ENCODE measurements at places on chromosomes 12 and 14.
A peak's percentile ranks its signal among the peaks of the same experiment; 100 is the strongest.

DNA sequence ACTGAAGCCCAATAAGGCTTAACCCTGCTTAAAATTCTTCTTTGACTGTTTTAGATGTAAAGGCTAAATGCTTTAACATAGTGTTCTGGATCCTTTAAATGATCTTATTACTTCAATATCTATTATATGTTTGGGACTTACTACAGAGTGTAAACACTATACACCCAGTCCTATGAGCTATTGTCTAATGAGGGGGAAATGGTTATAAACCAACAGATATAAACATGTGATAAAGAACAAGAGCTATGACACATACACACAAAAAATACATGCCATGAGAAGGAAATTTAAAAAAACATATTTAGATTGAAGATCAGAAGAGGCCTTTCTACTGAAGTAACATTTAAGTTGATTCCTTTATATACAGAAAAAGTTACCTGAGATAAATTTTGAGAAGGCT is 505.1 kb downstream of the FOXG1 start:
- DNase-seq = no peak

- DNase-seq = no peak
These were observed 7.8 kb upstream of the NEK9 start for GRCh38 chr14:75134644-75135043.

GRCh38 chr14:90576581-90576980 is 179.8 kb downstream of the CALM1 start:
- DNase-seq = no peak

- no peak for DNase-seq
These were observed 35.8 kb upstream of the SPPL3 start for GRCh38 chr12:120940006-120940405.

DNA sequence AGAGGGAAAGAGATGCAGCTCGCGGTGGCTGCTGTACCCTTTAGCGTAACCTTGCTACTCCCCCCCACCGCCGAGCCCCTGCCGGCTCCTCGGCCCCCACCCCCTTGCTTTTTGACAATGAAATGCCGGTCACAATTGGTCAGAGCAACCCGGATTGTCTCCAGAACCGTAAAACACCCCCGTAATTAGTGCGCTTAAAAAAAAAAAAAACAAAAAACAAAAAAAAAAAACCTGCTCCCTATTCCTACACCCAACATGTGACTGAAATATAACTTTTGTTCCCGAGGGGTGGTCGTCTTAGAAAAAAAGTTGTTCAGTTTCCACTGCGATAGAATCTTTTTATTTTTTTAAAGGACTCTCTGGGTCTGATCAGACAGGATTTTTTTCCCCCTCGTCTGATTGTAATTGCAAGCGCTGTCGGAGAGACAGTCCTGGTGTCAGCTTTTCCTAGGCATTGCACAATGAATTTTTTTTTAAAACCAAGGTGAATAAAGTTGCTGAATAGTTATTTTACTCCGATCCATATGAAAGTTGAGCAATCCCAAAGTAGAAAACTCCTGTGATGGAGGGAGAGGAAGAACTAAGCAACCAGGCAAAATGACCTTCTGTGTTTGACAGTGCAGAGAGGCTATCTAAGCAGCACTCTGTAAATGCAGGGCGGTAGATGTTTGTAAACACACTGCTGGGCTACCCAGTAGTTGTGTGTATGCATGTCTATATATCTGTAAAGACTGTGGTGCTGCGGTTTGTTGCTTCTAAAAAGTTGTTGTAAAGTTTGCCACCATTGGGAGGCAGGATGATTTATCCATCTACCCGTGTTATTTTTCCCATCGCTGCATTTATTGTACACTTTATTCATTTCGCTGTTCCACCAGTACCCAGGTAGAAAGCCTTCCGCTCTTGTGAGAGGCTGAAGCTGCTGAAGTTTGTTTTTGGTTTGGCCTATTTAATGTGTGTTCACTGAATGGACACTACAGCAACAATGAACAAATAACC is 1.1 kb downstream of the ETV6 start:
- DNase-seq = peak; percentile 54

DNA sequence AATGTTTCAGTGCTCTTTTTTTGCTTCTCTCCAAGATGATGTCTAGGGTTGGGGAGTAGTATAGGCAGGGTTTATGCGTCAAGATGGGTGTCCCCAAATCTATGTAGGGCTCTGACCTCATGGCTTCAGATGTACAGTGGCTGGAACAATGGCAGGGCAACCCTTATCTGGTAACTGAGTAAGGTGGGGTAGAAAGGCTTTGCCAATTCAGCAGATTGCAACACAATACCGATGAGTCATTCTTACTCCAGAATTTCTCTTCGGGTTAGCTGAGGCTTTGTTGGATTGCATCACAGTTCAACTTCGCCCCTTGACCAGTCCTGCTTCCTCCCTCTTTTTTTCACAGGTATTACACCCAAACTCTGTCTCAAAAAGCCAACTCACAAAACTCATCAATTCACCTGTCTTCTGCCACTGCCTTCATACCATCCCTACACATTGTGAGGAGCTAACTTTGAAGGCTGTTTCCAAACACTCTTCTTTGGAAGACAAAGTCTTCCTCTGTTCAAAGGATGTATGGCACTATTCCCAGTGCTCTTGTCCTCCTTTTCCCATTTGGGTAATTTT is 190.2 kb upstream of the CNOT2 start:
- no peak for DNase-seq

DNA sequence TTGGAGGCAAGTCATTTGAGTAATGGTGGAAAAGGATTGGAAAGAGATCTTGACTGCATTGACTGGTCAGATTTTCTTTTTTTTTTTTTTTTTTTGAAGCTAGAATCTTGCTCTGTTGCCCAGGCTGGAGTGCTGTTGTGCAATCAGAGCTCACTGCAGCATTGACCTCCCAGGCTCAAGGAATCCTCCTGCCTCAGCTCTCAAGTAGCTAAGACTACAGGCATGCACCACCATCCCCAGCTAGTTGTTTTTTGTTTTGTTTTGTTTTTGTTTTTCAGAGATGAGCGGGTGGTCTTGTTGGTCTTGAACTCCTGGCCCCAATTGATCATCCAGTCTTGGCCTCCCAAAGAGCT is 30.9 kb upstream of the FAM222A start:
- DNase-seq = no peak

DNA sequence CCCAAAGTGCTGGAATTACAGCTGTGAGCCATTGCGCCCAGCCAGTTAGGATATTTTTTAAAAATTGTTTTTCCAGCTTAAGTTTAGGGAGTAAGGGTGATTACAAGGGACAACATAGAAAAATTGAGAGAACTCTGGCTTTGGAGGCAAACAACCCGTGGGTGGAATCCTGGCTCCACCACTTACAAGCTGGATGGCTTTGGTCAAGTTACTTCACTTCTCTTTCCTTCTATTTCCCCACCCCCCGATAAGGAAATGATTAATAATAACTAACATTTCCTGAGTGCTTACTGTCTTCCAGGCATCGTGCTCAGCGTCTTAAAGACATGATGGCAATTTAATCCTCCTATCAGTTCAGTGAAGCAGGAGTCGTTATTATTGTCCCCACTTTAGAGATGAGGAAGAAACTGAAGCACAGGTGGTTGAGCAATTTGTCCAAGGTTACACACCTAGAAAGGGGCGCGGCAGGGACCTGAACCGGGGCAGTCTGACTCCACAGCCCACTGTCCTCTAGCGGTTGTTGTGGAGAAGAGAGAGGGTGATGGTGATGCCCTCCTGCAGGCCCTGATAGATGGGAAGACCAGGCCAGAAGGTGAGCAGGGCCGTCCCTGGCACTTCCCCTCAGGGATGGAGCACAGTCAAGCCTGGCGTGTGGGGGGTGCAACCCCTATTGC is 16.7 kb upstream of the FAIM2 start:
- DNase-seq = no peak

DNA sequence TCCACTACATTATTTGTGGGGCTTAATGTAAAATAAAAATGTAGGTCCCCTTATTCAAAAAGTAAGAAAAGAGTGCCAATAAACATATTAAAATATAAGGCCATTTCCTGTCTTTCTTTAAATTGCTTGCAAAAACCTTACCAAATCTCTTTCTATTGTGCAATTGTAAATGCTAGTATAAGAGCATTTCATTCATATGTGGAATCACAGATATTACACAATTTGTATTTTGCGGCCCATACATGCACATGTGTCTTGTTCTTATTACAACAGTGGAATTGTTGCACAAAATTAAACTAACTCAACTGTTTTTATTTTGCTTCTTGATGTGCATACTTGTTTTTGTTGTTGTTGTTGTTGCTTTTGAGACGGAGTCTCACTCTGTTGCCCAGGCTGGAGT is 20.1 kb upstream of the CRADD start:
- no peak for DNase-seq

GRCh38 chr12:84070292-84070691 is 842.3 kb downstream of the SLC6A15 start:
- no peak for DNase-seq

GRCh38 chr14:72916174-72916573 is 10.1 kb upstream of the DCAF4 start:
- no peak for DNase-seq

DNA sequence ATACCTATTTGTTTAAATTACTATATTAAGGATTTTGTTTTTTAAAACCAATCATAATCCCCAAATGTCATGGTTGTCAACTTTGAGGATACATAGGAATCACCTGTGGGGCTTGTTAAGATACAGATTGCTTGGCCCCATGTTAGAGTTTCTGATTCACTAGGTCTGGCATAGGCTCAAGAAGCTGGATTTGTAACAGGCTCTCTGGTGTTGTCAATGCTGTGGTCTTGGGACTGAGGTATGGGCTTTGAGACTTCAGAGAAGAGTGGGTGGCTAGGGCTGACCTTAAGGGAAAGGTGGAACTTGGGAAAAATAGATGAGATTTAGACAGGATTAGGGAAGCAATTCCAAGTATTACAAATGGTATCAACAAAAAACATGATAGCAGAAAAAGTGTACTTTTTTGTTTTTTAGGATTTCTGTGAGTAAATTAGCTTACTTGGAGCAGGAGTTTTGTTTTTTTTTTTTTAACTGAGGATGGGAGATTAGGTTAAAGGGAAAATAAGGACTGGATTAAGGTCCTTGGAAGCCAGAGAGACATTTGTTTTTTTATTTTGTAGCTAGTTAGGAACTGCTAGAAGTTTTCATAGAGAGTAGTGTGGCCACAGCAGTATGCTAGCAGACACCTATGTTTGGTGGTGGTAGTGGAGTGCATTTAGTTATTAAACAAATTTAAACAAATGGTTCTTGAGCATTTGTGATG is 88.6 kb downstream of the RAD51B start:
- DNase-seq = no peak

- no peak for DNase-seq
These were observed 193.9 kb upstream of the DDHD1 start for GRCh38 chr14:53346988-53347387.

- DNase-seq = no peak
These were observed 302.5 kb downstream of the ITPR2 start for GRCh38 chr12:26530461-26530860.

- no peak for DNase-seq
These were observed 74.6 kb upstream of the MYF6 start for GRCh38 chr12:80632835-80633234.

DNA sequence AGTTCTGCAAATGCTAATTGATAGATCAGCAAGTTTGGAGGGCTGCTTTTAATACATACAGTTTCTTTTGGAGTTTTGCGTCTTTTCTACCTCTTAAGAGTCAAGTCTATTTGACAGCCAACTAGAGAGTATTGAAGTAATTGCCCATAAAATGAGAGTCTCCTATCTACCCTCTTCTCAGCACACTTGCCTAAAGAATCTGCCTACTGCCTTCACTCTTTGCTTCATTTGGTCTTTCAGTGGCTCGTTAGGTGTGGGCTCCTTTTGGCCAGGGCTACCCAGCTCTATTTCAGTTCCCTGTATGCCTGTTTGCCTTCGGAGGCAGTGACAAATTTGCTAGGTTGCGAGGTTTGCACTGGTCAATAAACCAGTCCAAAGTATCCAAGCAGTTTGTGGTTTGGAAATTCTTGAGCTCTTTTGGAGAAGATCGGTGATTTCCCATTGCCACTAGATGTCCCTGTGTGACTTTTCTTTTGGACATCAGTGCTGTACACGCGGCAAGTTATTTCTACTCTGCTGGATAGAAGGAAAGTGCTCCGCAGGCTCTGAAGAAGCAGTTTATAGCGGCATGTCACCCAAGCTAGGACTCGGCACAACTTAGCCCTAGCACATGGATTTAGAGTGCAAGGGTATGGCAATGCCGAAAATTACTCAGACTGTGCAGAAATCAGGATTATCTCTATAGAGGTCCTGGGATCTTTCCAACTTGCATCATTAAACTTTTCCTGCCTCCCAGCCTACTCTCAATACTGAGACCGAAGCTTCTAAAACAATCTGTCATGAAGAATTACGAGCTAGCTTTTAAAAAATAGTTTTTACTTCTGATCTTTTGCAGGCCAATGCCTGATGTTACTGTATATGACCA is 38.6 kb downstream of the MGST1 start:
- DNase-seq = peak; percentile 78

DNA sequence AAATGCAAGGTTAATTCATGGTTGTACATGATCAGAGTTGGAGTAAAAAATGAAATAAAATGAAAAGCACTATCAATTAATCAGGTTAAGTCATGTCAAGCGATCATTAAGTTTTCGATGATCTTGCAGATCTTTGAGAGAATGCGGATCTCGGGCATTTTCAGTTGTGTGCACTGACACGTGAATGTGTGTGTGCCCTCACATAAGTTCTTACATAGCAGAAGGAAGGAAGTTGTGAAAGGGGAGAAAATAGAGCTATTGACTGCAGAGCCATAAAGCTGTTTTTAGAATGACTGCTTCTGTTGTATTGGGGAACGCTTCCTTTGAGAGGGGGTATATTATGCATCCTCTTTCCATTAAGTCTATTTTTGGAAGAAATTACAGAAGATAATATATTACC is 101.3 kb downstream of the HMGA2 start:
- DNase-seq = no peak

GRCh38 chr14:64841121-64841651 is 38.5 kb downstream of the SPTB start:
- DNase-seq = no peak

- no peak for DNase-seq
These were observed 71.2 kb downstream of the SLC2A13 start for GRCh38 chr12:40034712-40035111.

GRCh38 chr12:15650399-15651128 is 138.6 kb downstream of the EPS8 start:
- no peak for DNase-seq

DNA sequence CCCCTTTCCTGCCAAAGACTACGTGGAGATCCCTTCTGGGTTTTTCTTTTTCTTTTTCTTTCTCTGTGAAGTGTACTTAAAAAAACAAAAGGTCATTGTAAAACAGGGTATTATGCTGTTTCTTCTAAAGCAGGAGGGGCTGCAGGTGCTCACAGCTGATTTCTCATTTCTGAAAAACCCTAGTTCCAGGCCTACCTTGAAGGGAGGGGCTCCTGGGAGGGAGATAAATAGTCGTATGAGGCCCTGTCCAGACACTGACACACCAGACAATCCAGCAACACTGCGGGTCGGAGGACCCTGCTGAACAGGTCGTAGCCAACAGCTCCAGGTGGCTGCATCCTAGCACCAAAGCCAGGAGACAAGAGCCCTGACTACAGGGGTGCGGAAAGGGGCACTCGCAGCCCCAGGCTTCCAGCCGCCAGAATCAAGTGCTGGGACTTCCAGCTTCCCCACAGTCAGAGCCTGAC is 41.1 kb downstream of the PSMA6 start:
- DNase-seq = no peak

All from hippocampal formation (tissue), 2 donors.